ENCODE measurements at places on chromosomes 12 and 14.
A peak's percentile ranks its signal among the peaks of the same experiment; 100 is the strongest.

GRCh38 chr12:112370868-112371510 is 11.2 kb downstream of the HECTD4 start:
- no peak for DNase-seq

GRCh38 chr12:95851606-95852005 is 7.1 kb upstream of the SNRPF start:
- no peak for DNase-seq

GRCh38 chr12:63668028-63668799 is at the start of gene DPY19L2:
DPY19L2 (minus strand) TSS chr12:63668493; CDS start chr12:63668393, 100 bp downstream.
- no peak for DNase-seq

DNA sequence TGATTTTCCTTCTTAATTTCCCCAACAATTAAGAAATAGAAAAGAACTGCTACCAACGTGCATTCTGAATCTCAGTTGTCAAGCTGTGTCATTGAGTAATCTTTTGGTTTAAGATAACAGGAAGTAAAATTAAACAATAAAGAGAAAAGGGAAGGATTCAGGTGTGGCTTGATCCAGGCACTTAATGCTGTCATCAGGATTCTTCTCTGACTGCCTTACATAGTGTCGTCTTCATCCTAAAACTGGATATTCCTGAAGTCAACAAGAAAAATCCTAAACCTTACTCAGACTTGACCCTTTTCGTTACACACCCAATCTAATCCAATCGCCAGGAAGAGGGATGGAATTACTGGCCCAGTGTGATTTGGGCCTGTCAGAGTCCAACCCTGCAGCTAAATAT is 443.8 kb downstream of the MED13L start:
- DNase-seq, result no peak

GRCh38 chr14:52706286-52706685 is 714 bp upstream of the PSMC6 start:
- DNase-seq, result no peak

DNA sequence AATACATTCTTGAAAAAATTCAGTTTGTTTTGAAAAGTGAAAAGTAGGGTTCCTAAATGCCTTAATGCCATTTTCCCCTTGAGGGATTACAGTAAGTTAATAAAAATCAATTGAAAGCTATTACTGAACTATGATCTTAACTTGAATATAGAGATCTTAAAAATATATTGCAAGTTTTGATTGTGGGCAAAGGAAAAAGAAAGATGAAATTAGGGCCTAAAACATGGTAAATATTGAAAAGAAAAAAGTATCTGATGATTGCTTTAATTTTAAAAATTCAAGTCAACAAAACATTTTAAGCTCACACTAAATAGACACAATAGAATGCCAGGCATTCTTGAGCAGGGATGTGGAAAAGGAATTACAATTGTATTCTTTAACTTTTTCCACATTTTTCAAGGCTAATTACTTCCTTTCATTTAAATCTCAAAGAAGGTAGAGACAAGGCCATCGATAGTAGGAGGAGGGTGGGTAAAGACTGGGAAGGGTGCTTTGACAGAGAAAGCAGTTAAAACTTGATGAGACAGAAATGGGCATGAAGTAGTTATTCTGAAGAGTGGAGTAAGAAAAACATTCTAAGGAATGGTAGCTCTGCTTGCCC is 294.4 kb downstream of the NELL2 start:
- no peak for DNase-seq

DNA sequence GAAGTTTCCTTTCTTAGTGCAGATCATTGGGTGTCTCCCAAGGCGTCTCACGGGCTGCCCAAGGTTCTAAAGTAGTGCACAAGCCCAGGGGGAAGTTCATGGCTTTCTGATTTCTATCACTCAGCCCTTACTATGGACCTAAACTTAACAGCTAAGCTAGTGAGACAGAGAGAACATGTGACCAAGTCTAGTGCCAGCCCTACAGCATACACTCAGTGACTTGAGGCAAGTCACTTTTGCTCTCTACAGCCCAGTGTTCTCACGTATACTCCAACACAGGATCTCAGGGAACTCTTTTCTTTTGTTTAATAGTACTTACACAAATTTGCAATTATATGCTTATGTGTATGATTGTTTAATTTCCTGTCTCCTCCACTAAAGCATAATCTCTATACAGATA is 48.6 kb downstream of the NKX2-1 start:
- no peak for DNase-seq

- no peak for DNase-seq
Observed at GRCh38 chr14:61452452-61452851, 131.1 kb downstream of the PRKCH start.

DNA sequence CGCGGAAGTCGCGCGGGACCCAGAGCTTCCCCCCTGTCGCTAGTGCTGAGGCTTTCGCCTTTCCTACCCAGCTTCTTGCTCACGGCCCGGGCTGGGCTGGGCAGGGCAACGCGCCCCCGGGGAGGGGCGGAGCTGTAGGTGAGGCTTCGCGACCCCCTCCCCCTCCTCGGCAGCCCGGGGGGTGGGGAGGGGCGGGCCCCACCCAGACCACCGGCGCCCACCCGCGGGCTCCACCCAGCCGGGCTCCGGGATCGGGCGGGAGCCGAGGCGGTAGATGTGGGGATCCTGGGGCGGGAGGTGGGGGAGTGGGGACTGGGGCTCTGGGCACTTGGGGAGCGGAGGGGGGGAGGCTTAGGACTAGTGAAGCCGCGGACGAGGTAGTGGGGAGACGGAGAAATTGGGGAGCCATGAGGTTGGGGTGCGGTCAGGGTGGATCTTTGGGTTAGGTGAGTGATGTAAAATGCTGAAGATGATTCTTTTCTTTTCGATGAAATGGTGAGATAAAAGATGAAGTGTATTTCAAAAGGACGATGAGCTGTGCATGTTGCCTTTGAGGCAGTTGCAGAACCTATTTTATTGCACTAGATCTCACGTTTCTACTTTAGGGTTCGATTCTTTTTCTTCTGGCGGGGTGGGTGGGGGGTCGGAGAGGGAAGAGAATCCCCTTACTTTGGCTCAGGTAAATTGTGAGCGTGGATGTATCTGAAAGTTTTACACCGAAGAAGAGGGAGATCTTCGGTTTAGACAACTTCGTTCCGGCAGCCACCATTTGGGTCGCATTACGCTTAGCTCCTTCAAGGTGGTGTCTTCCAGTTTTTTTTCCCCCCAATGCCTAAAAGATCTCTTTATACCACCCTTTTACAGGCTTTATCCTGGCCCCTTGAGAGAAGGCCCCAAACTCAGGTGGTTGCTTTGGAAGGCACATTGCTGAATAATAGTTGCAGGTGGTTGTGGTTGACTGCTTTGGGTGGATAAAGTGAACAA is 619 bp downstream of the ERC1 start:
- DNase-seq, result no peak

GRCh38 chr14:101194373-101195308 is 291.1 kb upstream of the RTL1 start:
- DNase-seq, result no peak

GRCh38 chr14:85040046-85040685 is 489.8 kb upstream of the FLRT2 start:
- no peak for DNase-seq

GRCh38 chr14:56338674-56339073 is 220.5 kb downstream of the PELI2 start:
- no peak for DNase-seq

DNA sequence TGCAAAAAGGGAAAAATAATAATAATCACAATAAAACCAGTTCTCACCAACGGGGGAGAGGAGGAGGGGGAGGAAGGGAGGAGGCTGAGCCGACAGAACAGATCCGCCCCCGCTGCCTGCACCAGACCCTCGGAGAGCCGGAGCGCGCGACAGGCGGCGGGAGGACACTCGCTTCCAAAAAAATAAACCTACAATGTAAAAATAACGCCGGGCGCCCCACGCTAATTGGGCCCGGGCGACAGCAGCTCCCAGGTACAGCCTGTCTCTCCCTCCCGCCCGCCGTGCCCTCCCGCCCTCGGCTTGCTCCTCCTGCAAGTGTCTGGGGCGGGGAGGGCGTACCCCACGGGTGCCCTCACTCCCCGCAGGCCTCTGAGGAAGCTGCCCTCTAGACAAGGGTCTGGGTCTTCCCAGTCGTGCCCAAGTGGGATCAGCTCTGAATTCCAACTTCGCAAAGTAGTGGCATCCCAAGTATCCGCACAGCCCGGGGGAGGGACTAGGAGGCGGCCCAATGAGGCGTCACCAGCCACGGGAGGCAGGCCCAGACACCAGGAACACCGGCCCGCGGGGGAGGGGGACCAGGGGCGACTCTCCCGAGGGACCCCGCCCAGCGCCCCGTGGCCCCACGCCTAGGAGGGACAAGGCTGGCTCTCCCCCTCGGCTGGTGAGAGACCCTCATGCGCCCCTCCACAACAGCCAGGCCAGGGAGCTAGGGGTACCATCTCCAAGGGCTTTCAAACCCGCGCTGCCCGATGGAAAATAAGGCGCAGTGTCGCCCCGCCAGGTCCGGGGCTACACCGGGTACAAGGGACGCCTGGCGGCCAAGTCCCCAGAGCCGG is 1.0 kb downstream of the NCOR2 start:
- peak; percentile 55 for DNase-seq

DNA sequence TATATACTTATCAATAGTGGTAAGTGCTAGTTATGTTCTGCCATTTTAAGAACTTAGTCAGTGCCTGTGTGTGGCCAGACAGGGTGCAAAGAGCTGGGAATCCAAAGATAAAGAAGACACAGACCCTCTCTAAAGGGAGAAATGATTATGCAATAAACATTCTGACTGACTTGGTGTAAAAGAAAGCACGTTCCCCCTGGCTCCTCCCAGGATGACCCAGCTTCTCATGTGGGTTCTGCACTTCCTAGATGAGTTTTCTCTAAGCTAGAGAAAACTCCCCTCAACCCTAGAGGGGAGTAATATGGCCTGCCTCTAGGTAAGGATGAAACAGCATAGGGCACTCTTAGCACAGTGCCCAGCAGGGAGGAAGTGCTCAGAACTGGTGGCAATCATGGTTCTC is 231.2 kb downstream of the VRK1 start:
- no peak for DNase-seq

DNA sequence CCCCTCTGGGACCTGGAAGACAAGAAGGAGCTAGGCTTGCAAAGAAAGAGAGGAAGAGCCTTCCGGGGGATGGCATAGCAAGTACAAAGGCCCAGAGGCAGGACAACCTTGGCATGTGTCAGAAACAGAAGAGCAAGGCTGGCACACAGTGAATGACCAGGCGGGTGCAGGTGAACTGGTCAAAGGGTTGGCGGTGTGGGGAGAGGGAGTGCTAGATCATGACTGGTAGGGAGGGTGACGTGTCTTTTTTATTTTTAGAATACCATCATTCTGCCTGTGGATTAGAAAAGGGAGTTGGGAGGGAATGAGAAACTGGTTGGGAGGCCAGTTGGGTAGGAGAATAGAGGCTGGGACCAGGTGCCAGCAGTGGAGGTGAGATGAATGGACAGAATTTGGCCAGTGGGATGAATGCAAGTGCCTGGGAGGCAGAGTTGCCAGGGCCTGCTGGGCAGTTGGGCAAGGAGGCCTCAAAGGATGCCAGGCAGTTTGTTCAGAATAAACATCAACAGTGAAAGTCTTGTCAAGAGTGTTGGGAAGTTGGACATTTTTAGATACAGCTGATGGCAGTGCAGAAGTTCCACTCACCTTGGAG is 168.3 kb downstream of the CACNA1C start:
- no peak for DNase-seq

DNA sequence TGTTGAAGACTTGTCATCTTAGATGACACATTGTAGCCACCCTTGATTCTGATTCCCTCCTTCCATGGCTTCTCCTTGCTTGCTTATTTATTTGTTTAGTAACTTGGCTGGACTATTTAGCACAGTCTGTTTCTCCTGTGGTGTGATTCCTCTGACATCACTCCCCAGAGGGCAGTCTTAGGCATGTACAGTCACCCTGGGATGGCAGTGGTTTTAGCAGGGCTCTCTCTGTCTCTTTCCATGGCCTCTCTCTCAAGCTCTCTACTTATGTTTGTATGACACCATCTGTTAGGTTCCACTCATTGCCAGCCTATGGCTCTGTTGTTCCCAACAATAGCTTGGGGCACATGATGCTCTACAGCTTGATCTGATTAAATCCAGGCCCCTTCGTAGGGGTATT is 158.3 kb downstream of the ADGRD1 start:
- no peak for DNase-seq

Measured in NCI-H1048 (cell line).